GM23338 (cell line): ENCODE measurements at places on chromosomes 12 and 14.

DNA sequence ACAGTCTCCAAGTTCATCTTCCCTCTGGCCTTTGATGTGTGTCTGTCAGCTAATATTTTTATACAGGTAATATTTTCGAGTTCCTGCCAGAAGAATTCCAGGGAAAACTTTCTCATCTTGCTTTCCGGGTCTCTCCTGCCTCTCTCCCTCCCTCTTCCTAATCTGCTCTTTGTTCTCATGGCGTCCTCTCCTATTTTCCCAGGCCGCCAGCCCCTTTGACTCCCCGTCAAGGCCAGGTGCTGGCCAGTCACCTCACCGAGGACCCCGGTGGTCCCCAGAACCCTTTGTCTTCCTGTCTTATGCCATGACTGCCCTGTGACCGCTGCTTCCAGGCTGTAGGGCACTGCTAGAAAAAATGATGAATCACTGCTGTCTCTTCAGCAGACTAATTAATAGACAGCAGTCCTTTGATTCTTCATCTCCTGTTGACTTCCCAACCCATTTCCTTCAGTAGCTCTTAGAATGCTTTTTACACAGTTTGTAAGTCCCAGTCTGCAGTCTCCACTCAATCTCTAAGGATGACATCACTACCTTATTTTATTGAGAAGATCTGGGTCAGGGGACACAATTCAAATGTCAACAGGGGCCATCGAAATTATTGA, 40.7 kb downstream of the PPFIBP1 start:
- DNase-seq = no peak

DNA sequence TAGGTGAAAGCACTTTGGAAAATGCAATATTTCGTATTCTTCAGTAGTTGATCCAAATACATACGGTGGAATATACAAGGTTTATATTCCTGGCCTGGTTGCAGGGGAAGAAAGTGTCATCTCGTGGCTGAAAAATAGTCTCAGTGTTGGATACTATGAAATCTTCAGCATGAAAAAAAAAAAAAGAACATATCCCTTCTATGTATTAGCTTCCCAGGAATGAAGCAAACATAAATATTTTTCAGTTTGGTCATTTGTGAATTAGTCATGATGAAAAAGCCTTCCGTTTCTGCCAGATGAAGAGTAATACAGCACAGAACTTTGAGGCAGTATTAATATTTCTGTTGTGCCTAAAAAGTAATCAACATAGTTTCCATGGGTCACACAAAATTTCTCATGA, 36.7 kb downstream of the FLRT2 start:
- DNase-seq = no peak

DNA sequence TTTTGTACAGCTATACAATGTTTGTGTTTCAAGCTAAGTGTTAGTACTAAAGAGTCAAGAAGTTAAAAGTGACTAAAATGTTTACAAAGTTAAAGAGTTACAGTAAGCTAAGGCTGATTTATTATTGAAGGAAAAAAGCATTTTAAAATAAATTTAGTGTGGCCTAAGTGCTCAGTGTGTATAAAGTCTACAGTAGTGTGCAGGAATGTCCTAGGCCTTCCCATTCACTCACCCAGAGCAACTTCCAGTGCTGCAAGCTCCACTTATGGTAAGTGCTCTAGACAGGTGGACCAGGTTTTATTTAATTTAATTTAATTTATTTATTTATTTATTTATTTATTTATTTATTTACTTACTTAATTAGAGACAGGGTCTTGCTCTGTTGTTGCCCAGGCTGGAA, 19.6 kb downstream of the DLK1 start:
- no peak for DNase-seq

DNA sequence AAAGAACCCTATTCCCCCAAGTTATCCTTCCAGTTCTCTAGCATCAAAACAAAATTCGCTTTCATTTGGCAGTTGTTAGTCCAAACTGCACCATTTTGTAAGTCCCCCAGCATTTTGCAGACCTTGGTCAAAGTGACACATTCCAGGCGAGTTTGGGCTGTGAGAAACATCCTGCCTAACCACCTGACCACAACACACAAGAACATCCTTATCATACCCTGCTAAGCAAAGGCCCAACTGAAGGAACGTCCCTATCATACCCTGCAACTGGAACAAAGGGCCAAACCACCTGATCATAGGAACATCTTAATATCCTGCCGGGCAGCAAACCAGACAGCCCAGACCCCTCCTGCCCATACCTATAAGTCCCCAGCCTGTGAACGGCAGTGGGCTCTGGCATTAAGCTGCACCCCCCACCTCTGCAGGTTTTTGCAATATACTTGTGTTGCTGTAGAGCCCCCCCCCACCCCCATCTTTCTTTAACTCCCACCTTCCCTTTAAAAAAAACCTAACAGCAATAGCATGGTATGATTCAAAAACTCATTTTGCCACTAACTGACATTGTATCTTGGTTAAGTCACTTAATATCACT, 2.7 kb downstream of the PCNX4 start:
- DNase-seq = peak; percentile 72

- DNase-seq = no peak
Measured at GRCh38 chr12:103441437-103442181, 54.2 kb downstream of the C12orf42 start.

DNA sequence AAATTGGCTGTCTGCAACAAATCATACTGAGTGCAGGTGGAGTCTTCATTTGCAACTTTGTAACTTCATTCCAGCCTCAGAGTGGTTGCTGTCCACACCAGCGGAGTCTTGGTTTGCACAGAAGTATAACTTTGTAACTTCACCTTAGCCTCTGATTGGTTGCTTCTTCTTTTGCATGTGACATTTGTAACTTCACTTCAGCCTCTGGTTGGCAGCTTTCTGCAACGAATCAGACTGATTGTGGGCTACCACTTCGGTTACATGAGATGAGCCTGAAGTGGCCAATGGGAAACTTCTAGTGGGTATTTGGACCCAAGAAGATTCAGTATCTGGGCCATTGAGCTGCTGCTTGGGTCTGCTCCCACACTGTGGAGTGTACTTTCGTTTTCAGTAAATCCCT, 17.8 kb downstream of the RASSF8 start:
- no peak for DNase-seq

DNA sequence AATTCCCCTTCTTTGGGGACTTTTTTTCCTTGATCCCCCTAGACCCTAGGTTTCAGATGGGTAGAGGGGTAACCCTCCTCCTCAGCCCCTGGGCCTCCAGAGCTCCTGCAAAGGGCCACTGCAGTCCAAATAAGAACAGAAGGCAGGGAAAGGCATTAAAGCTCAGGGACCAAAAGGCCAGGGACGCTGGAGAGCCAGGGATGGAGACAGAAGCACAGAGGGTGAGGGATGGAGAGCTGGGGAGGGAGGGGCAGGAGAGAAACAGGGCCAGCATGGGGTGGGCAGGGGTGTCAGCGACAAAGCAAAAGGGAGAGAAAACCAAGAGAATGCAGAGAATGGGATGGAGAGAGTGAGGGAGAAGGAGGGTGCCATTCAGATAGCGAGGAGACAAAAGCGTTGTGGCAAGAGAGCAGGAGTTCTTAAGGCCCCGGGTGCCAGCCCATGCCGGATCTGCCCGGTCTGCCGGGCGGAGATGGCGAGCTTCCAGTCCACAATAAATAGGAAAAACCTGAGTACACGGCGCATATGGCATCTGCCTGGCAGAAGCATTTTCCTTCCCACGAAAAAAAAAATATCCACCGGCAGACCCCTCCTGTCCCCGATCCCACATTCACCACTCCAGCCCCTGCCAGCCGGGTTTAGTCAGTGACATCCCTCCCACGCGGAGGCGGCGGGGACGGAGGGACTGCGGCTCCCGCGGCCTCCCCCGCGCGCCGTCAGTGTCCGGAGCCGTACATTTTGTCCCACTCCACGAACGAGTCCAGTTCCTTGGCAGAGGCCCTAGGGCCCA, 28.6 kb downstream of the FIGNL2 start:
- DNase-seq = peak; percentile 22

DNA sequence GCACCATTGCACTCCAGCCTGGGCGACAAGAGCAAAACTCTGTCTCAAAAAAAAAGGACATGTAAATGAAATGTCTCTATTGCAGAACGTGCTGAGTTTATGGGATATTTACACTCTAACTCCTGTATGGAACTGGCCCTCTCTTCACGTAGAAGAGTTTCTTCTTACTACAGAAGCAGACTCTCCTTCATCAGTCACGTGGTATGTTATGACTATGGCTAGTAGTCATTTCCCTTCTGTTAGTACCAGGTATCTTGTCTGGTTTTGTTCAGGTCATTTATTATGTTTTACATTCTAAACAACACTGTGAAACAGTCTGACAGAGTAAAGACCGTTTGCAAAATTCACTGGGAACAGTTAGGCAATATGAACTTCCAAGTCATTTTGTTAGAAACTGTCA, 20.3 kb downstream of the KNTC1 start:
- DNase-seq = no peak

DNA sequence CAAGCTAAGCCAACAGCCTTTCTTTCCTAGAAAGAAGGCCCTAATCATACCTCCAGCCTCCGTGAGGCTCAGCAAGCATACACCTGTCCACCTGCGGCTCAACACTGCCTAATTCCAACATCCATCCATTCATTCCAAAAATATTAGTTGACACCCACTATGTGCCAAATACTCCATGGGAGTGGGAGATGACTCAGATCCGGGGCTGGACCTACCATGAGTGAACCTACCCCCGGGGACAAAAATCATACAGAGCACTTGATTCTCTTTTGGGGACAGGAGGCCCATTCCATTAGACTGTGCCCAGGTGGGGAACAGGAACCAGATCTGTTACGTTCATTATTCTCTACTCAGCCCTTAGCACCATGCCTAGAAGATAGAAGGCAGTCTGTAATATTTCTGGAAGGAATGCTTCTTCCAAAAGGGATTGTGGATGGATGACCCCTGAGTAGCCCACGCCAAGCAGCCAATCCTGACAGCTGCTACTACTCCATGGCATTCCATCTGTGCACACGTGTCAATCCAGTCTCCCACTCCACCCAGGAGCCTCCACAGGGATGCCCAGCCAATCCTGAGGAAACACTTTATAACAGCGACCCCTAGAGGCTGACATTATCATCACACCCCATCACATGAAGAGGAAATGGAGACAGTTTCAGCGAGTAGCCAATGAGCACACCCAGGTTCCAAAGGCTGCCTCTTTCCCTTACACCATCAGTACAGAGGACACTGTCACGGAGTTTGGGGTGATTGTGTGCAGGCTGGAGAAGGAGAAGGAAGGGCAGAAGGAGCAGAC, 170.7 kb downstream of the ESRRB start:
- DNase-seq = peak; percentile 87

- no peak for DNase-seq
Measured at GRCh38 chr12:66683822-66684221, 4.9 kb upstream of the GRIP1 start.

DNA sequence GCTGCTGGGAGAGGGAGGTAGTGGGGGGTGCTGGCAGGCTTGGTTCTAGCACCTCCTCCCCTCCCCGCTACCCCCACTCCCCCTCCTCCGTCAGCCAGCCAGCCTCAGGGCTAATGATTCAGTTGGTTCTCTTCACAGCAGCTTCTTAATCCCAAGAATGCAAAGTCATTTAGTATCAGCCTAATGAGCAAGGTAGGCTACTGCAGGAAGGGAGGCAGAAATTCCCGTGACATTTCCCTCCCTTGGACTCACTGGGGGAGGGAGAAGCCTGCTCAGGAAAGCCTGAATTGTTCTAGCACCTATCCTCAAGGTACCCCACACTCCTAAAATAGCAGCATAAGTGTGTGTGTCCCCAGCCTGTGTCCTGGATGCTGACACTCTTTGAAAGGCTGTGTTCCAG, 29.8 kb downstream of the ITPK1 start:
- DNase-seq = peak; percentile 64

DNA sequence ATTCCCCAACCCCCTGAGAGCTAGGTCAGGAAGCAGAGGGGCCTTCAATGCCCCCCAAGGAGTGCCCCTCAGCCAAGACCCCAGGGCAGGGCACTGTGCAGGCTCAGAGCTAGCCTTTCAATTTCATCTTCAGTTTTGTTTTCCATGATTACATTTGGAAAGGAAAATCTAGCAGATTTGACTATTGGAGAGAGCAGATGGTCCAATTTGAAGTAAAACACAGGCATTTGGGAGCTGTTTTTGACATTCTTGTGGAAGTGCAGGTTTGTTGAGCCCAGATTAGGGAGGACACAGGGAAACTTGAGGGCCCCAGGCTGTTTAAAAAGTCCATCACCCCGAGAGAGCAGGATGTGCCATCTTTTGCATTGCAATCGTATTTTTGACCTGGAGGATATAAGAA, 58.6 kb upstream of the GPATCH2L start:
- no peak for DNase-seq

DNA sequence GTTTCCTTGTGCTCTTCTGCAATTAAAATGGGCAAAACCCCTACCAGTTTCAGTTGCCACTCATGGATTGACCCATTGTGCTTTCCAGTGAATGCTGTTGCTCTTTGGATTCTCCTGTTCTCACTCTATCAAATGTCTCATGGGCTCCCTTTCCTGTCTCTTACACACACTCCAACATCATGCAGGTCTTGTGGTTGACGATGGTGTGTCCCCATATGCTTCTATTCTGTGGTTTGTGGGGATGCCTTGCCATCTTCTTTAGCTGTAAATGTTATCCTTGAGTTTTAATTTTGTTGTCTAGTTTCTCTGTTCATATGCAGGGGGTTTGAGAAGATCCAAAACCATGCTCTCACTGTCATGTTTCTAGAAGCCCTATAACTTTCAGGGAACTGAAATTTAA, 31.9 kb upstream of the FBXO34 start:
- DNase-seq = no peak

DNA sequence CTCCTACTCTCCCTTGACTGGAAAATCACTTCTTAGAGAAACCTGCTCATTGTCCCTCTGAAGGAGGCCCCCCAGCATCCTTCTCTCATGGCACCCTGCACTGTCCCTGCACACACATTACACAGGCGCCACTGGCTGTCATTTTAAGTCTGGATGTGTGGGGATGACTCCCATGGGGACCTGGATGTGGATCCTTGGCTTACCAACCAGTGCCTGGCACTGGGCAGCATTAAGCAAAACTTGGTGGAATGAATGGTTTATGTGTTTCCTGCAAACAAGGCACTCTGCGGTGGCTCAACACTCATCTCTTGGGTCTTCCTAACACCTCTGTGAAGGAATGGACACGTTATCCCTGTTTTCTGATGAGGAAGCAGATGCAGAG, 162.4 kb downstream of the RBM19 start:
- DNase-seq = no peak

- DNase-seq = peak; percentile 91
Measured at GRCh38 chr12:6943722-6944380, at the start of the genes C12orf57 and RNU7-1. C12orf57 (plus strand) TSS chr12:6944022; CDS start chr12:6944122, 100 bp downstream. RNU7-1 (plus strand) TSS chr12:6943816.

GRCh38 chr12:122366685-122367475, 55.6 kb downstream of the CLIP1 start:
- DNase-seq = peak; percentile 84
